ENCODE measurements at places on chromosomes 11 and 22.

GRCh38 chr11:69825037-69825834 is 6.0 kb upstream of the FGF3 start:
- no peak for DNase-seq

DNA sequence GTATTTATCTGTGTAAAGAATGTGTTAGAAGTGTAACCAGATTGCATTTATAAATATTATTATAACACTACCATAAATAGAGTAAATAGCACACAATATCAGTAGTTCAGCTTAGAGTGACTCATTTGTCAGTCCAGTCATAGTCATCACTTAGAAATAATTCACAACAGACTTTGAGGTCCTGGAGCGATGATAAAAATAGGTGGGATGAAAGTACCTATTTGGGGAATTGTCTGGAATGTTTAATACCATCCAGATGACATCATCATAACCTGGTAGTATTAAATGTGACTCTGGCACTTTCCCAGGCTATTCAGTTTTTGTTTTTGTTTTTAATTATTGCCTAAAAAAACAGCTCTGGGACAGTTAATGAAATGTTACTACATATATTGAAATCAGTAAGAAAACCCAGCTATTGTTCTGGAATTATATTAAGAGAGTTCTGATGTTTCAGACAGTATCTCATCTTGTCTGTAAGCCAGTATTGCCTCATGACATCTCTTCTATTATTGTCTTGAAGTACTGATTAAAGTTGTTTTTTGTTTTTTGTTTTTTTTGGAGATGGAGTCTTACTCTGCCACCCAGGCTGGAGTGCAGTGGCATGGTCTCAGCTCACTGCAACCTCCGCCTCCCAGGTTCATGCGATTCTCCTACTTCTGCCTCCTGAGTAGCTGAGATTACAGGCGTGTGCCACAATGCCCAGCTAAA is 74.8 kb downstream of the SIK2 start:
- DNase-seq = peak; percentile 38

DNA sequence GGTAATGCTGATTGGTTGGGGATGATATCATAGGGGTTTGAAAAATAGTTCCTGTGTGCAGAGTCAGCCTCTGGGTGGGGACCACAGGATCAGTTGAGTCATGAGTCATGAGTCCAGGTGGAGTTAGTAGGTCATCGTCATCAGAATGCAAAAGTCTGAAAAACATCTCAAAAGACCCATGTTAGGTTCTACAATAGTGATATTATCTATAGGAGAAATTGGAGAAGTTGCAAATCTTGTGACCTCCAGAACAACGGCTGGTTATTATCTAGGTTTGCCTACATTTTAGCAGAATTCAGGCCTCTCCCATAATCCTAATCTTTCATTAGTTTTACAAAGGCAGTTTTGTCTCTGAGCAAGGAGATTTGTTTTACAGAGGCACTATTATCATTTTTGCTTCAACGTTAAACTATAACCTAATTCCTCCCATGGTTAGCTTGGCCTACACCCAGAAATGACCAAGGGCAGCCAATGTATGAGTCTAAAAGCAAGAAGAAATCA is 38.9 kb downstream of the MS4A2 start:
- DNase-seq = no peak

DNA sequence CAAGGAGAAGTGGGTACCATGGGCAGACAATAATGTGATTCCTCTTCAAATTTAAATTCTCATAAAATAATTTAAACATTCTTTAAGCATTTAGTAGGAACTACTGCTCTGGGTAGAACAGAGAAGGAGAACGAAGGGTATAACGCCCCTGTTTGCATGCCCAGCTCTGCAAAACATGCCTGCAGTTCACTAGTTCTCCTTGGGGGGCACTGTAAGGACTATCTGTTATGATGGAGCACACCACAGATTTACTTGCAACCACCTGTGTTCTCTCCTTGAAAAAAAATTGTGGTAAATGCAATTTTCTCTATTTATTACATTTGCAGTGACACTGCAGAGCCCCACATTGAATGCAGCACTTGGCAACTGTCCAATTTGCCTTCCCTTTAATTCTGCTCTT is 100.3 kb downstream of the GUCY1A2 start:
- DNase-seq = no peak

DNA sequence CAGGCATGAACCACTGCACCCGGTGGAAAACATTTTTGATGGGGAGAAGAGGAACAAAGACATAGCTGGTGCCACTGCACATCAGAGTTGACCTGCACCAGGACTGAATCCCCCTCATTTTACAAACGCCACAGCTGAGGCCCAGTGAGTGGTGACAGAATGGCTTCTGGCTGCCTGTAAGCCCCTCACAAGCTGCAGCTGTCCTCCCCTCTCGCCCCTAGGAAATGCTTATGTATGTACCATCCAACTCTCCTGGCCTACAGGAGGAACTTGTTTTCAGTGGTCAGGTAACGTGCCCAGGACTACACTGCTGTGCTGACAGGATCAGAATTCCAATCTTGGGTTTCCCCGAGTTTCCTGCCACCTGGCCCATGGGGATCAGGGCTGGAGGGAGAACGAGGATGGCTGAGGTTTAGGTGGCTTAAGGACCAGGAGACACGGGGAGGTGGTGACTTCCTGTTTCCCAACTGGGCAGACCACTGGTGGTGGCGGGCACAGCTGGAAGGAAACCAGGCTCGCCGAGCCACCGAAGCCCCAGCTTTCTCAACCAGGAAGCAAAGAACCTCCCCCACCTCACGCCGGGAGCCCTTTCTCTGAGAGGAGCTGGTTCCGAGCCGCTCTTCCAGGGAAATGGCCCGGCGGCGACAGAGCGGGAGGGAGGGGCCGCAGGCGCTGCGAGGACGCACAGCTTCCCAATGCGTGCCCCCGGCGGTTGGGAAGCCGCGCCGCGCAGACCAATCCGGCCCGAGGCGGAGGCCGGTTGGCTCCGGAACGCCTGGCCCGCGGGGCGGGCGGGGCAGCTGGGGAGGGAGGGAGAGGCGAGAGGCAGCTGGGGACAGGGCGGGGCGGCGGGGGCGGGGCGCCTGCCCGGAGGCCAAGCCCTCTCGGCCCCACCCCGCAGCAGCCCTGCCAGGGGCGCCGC is 1.0 kb upstream of the LRFN4 start:
- peak; percentile 94 for DNase-seq

- DNase-seq = no peak
Observed at GRCh38 chr22:46774253-46774979, 12.0 kb downstream of the TBC1D22A start.

DNA sequence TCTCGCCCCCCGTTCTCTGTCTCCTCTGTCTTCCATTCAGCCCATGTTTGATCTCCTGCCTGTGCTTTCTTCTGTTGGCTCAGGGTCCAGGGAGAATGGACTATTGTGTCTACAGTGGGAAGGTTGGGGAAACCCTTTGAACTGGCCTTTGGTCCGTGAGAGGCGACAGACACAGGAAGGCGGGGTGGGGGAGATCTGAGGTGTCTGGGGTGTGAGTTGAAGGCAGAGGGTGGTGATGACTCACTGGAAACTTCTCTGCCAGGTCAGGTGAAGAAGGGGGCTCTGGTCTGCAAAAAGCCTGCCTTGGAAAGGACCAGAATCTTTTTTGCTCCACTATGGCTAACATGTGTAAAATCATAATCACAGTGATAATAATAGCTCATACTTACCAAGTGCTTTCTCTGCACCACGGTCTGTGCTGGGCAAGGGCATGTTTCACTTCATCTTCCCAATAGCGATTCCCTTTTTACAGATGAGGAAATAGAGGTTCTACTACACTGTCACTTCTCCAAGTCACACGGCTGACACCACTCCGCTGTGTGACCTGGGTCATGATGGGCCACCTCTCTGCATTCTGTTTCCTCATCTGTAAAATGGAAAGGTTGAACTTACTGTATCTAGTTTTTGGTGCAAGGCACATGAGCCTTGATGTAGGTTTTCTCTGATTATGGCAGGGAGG is 99.8 kb upstream of the ALX4 start:
- no peak for DNase-seq

DNA sequence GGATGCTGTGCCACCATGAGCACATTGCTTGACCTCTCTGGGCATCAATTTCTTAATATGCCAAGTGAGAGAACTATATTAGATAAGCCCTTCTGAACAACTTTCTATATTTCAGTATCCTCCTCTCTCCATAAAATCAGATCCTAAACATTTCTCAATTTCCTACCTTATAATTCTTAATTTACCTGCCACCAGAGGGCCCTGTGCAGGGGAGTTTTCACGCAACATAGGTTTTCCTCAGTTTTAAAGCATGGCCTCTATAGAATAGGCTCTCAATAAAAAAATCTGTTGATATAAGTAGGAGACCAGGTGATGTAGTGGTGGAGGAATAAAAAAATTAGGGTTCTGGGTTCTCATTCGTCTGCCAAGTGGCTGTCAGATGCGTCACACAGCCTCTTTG is 83.7 kb upstream of the DBX1 start:
- no peak for DNase-seq

DNA sequence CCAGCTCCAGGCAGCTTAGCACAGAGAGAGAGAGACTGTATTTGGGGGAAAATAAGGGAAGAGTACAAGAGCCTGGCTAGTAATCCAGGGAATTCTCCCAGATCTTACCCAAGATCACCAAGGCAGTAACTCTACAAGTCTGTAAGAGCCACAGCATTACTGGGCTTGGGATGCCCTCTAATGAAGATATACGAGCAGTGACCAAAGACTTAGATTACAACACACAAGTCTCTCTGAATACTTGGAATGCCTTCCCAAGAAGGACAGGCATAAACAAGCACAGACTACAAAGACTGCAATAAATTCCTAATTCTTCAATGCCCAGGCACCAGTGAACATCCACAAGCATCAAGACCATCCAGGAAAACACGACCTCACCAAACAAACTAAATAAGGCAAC is 17.7 kb downstream of the DNAJC24 start:
- DNase-seq = no peak

DNA sequence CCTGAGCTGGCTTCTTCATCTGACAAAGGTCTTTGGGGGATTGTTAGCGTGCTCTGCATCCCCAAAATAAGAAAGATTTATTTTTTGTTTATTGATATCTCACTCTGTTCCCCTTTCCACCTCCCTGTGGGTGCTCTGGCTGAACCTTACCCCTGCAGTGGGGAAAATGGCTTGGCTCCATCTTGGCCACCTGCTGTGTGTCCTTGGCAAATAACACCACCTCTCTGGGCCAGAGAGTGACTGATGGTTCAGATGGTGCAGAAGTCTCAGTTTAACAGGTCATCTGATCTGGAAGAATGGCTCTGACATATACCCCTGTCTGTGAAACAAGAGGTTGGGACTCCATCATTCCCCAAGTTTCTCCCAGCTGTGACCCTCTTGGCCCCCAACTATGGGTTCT is 157.6 kb downstream of the MYO18B start:
- no peak for DNase-seq

DNA sequence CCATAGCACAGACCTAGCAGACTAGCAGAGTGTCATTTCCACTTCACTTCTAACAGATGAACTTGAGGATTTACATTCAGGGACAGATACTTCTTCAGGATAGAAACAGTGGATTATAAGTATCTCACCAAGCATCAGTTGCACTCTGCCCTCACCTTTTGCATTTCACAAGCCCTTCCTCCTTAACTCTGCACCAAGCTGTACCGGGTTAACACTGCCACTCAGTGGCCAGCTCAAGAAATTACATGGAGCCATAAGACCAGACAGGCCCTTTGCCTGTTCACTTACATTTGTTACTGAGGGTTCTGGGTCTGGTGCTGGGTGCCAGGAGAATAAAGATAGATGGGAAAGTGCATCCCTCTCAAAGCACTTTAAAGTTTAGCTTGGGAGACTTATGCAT is 309.8 kb downstream of the SHANK2 start:
- no peak for DNase-seq

GRCh38 chr11:12409621-12410005 is 32.2 kb downstream of the PARVA start:
- DNase-seq = no peak

GRCh38 chr11:44980533-44981427 is 30.1 kb upstream of the TP53I11 start:
- no peak for DNase-seq

- no peak for DNase-seq
Observed at GRCh38 chr11:71115770-71116692, 136.3 kb downstream of the SHANK2 start.

DNA sequence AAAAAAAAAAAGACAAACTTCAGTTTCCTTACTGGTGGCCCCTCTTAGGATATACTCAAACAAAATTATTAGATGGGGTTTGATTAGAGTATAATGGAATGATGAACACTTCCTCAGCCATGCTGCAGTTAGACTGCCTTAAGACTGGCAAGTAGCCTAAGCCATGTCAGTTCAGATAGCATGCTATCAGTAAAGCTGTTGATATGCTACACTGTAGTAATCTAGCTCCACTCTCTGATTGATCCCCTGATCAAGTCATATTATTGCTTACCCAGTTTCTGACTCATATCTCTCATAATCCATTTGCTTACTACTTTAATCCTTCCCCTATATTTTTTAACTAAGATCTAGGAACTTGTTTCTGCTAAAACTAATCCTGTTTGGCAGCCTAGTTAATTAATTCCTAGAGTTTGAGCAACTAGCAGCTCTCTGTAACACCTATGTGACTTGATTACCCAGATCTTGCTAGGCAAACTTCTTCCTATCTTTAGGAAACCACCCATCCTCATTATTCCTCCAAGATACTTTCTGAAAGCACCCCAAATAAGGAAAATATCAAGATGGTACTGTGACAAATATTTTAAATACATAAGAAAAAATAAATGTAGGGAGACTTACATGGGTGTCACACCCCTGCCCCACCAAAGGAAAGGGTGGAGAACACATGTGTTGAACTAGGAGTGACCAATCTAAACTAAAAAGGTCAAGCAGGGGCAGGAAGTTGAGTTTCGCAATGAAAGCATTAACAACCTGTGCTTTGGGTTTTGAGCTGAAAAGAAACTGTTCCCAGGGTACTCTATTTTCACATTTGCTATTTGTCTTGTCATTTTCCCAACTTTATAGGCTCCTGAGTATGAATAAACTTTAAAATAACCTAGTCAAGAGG is 43.2 kb downstream of the PIK3C2A start:
- no peak for DNase-seq

DNA sequence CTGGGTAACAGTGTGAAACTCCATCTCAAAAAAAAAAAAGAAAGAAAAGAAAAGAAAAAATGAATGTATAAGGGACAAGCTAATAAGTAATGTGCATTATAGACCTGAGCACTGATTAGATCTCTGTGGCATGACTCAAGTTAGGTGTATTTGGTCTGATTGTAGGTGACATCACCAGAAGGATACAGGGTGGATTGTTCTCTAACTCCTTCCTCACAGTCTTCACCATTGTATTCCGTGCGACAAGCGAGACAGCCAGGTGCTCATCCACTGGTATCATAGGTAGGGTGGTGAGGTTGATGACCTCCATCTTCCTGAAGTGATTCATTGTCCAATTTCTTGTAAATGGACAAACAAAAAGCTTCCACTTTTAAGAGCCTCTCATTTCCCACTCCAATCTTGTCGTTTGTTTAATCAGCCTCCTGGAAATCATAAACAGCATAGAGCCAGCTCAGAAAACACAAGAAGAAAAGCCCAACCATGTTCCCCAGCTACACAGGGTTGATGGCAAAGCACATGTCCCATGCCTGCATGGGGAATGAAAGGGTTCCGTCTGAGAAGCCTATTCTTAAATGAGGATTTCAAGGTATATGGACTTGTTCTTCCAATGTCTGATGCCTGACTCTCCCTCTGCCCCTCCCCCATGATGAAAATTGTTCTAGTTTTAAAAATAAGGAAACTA is 6.2 kb downstream of the FAM227A start:
- no peak for DNase-seq

Data from astrocyte of the spinal cord (primary cell).